ENCODE measurements at places on chromosomes 1 and 21.

GRCh38 chr1:36847186-36847585 is 187.1 kb downstream of the GRIK3 start:
- DNase-seq, result no peak

- no peak for DNase-seq
Observed at GRCh38 chr1:161068306-161069234, 1.1 kb downstream of the ARHGAP30 start.

- DNase-seq, result no peak
Observed at GRCh38 chr1:219629296-219629880, 16.5 kb upstream of the ZC3H11B start.

GRCh38 chr21:42164064-42164789 is 54.7 kb upstream of the ABCG1 start:
- DNase-seq, result no peak

DNA sequence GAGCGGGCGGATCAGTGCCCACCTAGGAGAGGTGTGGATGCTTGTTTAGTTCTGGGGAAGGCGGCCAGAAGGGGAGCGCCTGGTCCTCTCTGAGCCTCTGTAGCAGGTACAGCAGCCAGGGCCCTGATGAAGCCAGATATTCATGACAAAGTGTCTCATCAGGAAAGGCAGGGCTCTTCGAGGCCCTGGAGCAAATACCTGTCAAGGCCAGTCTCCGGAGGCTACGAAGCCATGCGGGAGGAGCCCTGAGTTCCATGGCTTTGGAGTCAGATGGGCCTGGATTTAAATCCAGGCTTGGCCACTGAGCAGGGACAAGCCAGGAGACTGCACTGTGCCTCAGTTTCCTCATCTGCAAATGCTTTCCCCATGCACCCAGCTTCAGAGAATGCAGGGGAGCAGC is 25.4 kb upstream of the GPR153 start:
- no peak for DNase-seq

GRCh38 chr1:179153217-179153616 is 71.3 kb downstream of the TOR3A start:
- no peak for DNase-seq

DNA sequence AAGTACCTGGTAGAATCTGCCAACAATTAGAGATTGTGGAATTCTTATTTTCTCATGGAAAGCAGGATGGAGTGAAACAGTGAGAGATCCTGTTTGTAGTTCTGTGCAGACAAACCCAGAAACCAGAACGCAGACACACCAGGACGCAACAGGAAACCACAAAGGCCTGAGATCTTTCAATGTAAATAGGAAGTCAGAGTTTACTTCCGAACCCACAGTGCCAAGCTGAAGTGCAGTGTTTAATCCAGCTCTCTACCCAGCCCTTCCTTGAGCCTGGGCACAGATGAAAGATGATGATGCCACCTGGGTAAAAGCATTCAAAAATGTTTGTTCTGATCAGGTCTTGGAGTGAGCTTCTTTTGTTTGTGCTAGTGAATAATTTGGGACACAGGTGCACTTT is 244.2 kb upstream of the HOOK1 start:
- DNase-seq, result no peak

DNA sequence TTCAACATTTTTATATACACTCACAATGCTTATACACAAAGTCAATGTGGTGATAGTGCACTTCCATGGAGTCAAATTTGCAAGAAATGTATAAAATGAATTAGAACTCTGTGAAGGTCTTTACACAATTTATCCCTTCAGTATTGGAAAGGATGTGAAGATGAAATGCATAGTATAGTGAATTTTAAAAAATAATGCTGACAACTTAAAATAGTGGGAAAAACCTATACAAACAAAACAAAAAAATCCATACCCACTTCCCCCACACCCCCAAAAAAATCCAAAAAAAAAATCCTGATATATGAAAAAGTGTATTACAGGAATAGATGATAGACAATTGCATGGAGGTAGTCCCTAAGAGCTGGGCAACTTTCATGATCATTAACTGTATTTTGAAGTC is 165.3 kb downstream of the HLX start:
- no peak for DNase-seq

GRCh38 chr1:3775490-3776230 is 3.1 kb downstream of the SMIM1 start:
- DNase-seq, result no peak

All from cortex of kidney (tissue), 1 donor.